Temporal lobe (tissue), 4 donors: ENCODE measurements at places on chromosomes 11 and 22. TPM values are rescaled to one million over a fixed set of nuclear protein-coding genes. Genes with fewer than 3 reads are reported as not detected.

The CADM1 gene
- total RNA-seq = 142 TPM

The HEPHL1 gene
- total RNA-seq = not detected

The LRRN4CL gene
- 0.25 TPM for total RNA-seq

The SLC22A12 gene
- not detected for total RNA-seq

The KREMEN1 gene
- total RNA-seq = 6.6 TPM

The TESMIN gene
- under 0.01 TPM for total RNA-seq

The OR52B4 gene
- not detected for total RNA-seq

The MS4A12 gene
- not detected for total RNA-seq

The MYOD1 gene
- not detected for total RNA-seq
